Hepatocyte (in vitro differentiated cells): ENCODE measurements at places on chromosomes 6 and 20. TPM values are rescaled to one million over a fixed set of nuclear protein-coding genes. Genes with fewer than 3 reads are reported as not detected.
A peak's percentile ranks its signal among the peaks of the same experiment; 100 is the strongest.

GRCh38 chr6:30781395-30781742 is 37.0 kb upstream of the IER3 start:
- no peak for DNase-seq
- no peak overlapping the region for H3K4me3 ChIP-seq
- H3K4me1 ChIP-seq, result peaks cover 43% of the 10 kb centered on the region
- no peaks in the 10 kb centered on the region for H3K27me3 ChIP-seq

DNA sequence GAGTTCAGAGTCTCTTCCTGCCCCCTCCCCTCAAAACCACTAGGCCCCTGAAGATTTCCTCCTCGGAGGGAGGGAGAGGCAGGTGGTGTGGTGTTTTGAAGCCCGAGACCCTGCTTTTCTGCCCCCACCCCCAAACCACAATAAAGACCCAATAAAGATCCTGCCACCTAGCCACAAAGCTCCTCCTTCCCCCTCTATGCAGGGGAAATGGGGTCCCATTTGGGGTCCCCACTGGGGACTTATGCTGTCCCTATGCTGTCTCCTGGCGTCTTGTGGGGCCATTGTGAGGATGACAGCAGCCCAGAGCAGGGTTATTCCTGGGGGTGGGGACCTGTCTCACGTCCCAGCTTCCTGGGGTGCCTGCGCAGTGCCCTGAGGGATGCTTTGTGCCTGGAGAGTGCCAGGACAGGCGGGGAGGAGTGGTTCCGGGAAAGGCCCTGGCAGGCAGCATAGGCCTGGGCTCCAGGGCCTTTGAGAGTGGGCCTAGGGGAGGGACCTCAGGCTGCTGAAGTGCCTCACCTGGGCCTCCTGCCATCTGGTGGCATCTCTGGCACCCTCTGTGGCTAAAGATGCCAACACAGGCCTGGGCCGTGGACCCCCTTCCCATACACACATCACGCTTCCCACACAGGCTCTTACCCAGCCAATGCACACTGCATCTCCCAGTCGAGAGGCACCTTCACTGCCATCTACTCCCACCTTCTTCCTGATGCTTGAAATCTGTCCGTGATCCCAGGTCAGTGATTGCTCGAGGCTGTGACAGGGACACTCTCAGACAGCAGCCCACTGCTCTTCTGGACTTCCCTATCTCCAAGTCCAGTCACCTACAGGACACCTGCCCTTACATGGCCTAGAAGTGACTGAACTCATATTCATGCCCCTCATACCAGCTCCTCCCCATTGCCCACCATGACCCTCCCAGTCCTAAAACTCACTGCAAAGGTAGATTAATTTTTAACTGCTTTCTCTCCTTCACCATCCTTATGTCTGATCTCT is 7.9 kb upstream of the ARMC12 start:
- peak overlapping the region; percentile 100 for H3K27ac ChIP-seq
- H3K4me1 ChIP-seq, result peaks cover 77% of the 10 kb centered on the region
- H3K27me3 ChIP-seq, result no peaks in the 10 kb centered on the region
- H3K4me3 ChIP-seq, result peak overlapping the region; percentile 22
- H3K36me3 ChIP-seq, result no peaks in the 10 kb centered on the region

COL21A1 gene
- 44.7 and 59.2 TPM in 2 replicates for total RNA-seq

DNA sequence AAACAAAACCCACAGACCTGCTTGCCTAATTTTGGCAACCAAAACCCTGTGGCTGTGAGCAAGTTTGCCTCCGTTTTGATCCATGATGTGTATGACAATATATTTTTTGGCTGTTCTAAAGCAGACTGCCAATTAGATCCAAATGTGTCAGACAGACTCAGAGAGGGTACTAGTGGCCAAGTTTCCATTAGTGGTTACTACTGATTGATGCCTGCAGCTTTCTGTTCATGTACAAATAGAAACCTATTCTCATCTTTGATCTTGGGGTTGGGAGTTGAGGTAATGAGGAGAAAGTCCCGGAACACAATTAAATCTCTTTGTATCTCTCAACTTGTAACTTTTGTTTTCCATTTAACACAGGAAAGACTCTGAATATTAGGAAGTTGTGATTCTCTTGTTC is 100.9 kb downstream of the RNF144B start:
- H3K27me3 ChIP-seq, result peaks cover 2% of the 10 kb centered on the region
- no peak overlapping the region for H3K4me3 ChIP-seq
- H3K36me3 ChIP-seq, result no peaks in the 10 kb centered on the region
- no peaks in the 10 kb centered on the region for H3K4me1 ChIP-seq

GRCh38 chr6:144939921-144940320 is 654.8 kb downstream of the UTRN start:
- H3K4me3 ChIP-seq, result no peak overlapping the region
- DNase-seq, result no peak
- H3K4me1 ChIP-seq, result no peaks in the 10 kb centered on the region
- H3K27ac ChIP-seq, result no peak overlapping the region
- no peaks in the 10 kb centered on the region for H3K27me3 ChIP-seq

MYH7B gene
- 0.07 TPM in 1 of 2 replicates, not detected in the other for total RNA-seq

DNA sequence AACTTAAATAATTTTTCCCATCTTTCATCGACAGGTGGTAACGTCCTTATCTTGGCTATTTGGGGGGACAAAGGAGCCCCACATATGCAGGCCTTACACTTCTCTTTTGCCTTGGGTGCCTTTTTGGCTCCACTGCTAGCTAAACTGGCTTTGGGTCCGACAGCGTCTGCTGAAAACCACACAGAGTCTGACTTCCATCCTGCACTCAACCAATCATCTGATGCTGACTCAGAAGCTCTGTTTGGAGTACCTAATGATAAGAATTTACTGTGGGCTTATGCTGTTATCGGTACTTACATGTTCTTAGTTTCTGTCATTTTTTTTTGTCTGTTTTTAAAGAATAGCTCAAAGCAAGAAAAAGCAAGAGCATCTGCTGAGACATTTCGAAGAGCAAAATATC is 178.5 kb downstream of the SLC16A10 start:
- H3K27me3 ChIP-seq, result no peaks in the 10 kb centered on the region
- no peaks in the 10 kb centered on the region for H3K36me3 ChIP-seq
- H3K27ac ChIP-seq, result peak overlapping the region; percentile 24
- no peak overlapping the region for H3K4me3 ChIP-seq
- peaks cover 4% of the 10 kb centered on the region for H3K4me1 ChIP-seq
- no peak for DNase-seq

SASH1 gene
- total RNA-seq, result 5.3 and 7.8 TPM in 2 replicates

GRCh38 chr20:57707320-57707719 is 2.5 kb downstream of the PMEPA1 start:
- no peak for DNase-seq
- H3K27me3 ChIP-seq, result no peaks in the 10 kb centered on the region
- peak overlapping the region; percentile 65 for H3K27ac ChIP-seq
- peaks cover 18% of the 10 kb centered on the region for H3K4me1 ChIP-seq
- H3K4me3 ChIP-seq, result no peak overlapping the region
- no peaks in the 10 kb centered on the region for H3K36me3 ChIP-seq

GRCh38 chr6:106820412-106820852 is 154.1 kb downstream of the CD24 start:
- peak overlapping the region; percentile 1 for H3K27ac ChIP-seq
- no peak overlapping the region for H3K4me3 ChIP-seq
- DNase-seq, result no peak
- H3K36me3 ChIP-seq, result no peaks in the 10 kb centered on the region
- no peaks in the 10 kb centered on the region for H3K27me3 ChIP-seq

GRCh38 chr6:8918196-8918595 is 482.9 kb upstream of the SLC35B3 start:
- no peaks in the 10 kb centered on the region for H3K27me3 ChIP-seq
- no peak overlapping the region for H3K4me3 ChIP-seq
- no peak overlapping the region for H3K27ac ChIP-seq
- no peaks in the 10 kb centered on the region for H3K36me3 ChIP-seq

- DNase-seq, result peak; percentile 60
- no peaks in the 10 kb centered on the region for H3K36me3 ChIP-seq
- H3K27ac ChIP-seq, result no peak overlapping the region
- no peak overlapping the region for H3K4me3 ChIP-seq
Measured at GRCh38 chr20:47181056-47181862, 175.2 kb downstream of the ZMYND8 start.

GRCh38 chr6:1963596-1963995 is 281.8 kb downstream of the GMDS start:
- no peaks in the 10 kb centered on the region for H3K27me3 ChIP-seq
- H3K4me3 ChIP-seq, result no peak overlapping the region
- no peak overlapping the region for H3K27ac ChIP-seq
- H3K4me1 ChIP-seq, result no peaks in the 10 kb centered on the region
- DNase-seq, result no peak

ZBTB46 gene
- total RNA-seq, result 4.0 and 5.2 TPM in 2 replicates

- peaks cover 7% of the 10 kb centered on the region for H3K4me1 ChIP-seq
- H3K27ac ChIP-seq, result no peak overlapping the region
- no peak overlapping the region for H3K4me3 ChIP-seq
Measured at GRCh38 chr20:8082025-8082424, 50.0 kb upstream of the PLCB1 start.

VEGFA gene
- total RNA-seq, result 165 and 179 TPM in 2 replicates

GRCh38 chr20:8194721-8195120 is 62.7 kb downstream of the PLCB1 start:
- no peak for DNase-seq
- no peak overlapping the region for H3K27ac ChIP-seq
- no peaks in the 10 kb centered on the region for H3K4me1 ChIP-seq
- H3K27me3 ChIP-seq, result no peaks in the 10 kb centered on the region

GRCh38 chr20:11076434-11077105 is 402.8 kb upstream of the JAG1 start:
- H3K36me3 ChIP-seq, result no peaks in the 10 kb centered on the region
- no peak overlapping the region for H3K27ac ChIP-seq
- no peak overlapping the region for H3K4me3 ChIP-seq
- no peaks in the 10 kb centered on the region for H3K4me1 ChIP-seq
- no peak for DNase-seq

DNA sequence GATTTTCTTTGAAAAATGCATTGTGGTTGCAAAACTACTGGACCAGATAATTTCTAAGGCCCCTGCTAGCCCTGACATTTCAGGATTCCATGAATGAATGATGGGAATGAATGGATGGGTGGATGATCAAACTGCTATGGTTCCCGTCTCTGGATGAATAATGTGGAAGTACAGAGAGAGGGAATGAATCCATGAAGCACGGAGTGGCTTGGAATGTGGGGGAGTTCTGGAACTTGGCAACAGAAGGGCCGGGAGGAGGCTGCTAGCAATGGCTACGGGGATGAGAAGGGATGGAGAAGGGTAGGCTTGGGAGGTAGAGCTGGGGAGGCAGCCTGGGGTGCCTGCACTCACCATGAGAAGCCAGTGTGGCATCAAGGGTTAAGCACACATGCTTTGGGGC is 84.8 kb downstream of the NCR2 start:
- no peak overlapping the region for H3K27ac ChIP-seq
- peaks cover 4% of the 10 kb centered on the region for H3K4me1 ChIP-seq
- no peaks in the 10 kb centered on the region for H3K36me3 ChIP-seq
- H3K4me3 ChIP-seq, result no peak overlapping the region

DNA sequence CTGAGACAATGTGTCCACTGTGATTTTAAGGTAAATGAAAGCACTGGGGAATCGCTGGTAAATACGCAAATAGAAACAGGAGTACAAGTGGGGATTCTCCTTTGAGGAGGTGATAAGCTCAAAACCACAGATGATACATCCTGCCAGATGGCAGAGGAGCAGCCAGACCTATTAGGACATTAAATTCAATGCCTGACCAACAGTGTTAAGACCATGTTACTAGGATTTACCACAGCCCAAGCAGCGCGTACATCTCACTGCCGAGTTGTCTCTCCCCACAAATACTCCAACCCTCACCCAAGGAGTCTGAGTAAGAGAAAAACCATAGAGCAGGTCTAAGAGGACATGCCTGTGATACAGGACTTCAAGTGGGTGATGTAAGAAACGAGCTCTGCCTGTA is 68.9 kb upstream of the TULP1 start:
- H3K27ac ChIP-seq, result no peak overlapping the region
- no peak overlapping the region for H3K4me3 ChIP-seq
- DNase-seq, result no peak
- H3K4me1 ChIP-seq, result peaks cover 14% of the 10 kb centered on the region
- H3K27me3 ChIP-seq, result no peaks in the 10 kb centered on the region

SRMS gene
- not detected in 2 replicates for total RNA-seq
